ENCODE measurements at places on chromosomes 6 and 20.

- DNase-seq, result no peak
Measured at GRCh38 chr20:46933150-46933549, 38.5 kb downstream of the EYA2 start.

DNA sequence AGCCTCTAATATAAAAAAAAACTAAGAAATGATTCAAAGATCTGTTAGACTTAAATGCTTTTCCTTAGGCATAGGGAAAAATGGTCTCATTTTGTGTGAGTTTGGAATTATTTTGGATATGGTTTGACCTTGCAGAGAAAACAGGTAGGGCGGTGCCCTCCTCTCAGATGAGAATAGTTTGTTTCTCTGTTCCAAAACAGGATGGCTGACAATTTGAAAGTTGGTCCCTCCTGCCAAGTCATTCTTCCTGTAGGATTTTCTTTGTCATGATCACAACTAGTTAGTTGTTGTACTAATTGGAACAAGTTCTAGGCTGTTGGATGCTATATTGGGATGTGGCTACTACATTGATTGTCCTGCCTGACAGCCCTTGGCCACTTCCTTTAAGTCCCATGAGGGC, 108.6 kb downstream of the BCKDHB start:
- no peak for DNase-seq

DNA sequence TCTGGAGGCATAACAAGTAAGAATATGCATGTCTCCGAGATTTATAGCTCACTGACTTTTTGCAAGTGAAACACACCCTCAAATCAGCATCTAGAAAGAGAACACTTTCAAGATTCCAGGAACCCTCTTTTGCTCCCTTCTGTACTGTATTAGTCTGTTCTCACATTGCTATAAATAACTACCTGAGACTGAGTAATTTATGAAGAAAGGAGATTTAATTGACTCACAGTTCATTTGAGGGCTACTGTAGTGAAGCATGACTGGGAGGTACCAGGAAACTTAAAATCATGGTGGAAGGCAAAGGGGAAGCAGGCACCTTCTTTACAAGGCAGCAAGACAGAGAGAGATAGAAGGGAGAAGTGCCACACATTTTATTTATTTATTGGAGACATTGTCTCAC, 269.9 kb downstream of the UTRN start:
- DNase-seq, result no peak

DNA sequence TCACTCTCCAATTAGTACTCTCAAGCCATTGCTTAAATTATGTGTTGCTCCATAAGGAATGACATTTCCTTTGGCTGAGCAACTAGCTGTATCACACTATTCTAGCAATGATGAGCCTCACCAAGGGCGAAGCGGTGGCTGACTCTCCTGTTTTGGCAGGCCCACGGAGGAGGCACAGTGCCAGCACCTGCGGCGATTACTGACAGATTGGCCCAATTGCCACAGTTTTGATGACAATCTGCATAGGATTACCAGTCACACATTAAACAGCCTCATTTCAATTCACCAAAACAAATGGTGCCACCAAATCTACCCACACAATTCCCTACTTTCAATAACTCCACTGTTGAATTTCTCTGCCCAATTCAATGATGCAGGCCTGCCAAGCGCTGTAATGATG, 286.9 kb downstream of the PTPRK start:
- no peak for DNase-seq

All from stimulated activated CD4-positive, alpha-beta T cell treated with anti-CD3 and anti-CD28 coated beads, Interleukin-1b, Interleukin-23, amount 100 ng/mL, for 1 hour (primary cell).